ENCODE measurements at places on chromosomes 2 and 18.
A peak's percentile ranks its signal among the peaks of the same experiment; 100 is the strongest.

- DNase-seq: no peak
These were observed 41.7 kb downstream of the MYOM1 start for GRCh38 chr18:3177902-3178687.

- no peak for DNase-seq
These were observed 188.7 kb downstream of the FTCDNL1 start for GRCh38 chr2:199662255-199662654.

DNA sequence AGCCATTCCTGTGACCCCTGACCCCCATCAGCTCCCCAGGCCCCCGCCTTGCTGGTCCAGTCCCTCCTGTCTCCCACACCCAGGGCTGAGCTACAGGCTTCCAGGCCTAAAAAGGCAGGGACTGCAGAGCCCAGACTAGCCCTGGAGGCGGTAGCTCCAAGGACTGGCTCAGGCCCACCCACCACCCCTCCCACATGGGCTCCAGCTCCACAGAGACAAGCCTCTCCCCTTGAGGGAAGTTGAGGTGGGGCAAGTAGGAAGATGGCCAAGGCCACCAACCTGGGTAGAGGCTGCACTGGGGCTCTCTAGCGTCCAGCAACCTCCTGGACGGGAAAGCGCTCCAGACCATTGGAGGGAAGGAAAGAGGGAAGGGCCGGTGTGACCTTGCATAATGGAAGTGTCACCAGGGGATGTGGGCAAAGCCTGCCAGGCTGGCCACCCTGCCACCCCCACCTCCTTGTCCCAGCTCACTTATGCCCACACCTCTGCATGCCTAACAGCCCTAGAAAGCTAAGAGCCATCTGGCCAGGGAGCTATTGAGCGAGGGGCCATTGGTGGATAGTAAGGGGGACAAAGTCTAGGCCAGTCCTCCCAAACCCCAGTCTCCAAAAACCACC lies 63.1 kb downstream of the TNS1 start:
- DNase-seq: no peak

- DNase-seq: no peak
These were observed 679.1 kb upstream of the ZEB2 start for GRCh38 chr2:145199042-145199441.

- DNase-seq: no peak
These were observed 85.3 kb upstream of the RAB27B start for GRCh38 chr18:54742659-54743604.

DNA sequence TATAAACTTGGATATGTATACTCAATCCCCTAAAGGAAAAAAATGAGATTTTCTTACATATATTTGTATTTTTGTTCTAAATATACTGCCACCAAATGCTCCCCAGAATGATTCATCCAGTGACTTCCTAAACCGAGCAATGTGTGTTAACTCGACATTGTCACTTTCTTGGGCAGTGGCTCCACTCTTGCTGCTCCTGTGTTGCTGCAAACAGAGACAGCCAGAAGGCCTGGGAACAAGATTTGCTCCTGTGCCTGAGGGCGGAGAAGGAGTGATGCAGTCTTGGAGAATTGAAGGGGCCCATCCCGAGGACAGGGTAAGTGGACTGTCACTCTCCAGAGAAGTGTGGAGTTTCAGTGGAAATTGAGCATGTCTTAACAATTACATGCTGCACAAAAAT lies 32.7 kb downstream of the DSG4 start:
- DNase-seq: no peak

DNA sequence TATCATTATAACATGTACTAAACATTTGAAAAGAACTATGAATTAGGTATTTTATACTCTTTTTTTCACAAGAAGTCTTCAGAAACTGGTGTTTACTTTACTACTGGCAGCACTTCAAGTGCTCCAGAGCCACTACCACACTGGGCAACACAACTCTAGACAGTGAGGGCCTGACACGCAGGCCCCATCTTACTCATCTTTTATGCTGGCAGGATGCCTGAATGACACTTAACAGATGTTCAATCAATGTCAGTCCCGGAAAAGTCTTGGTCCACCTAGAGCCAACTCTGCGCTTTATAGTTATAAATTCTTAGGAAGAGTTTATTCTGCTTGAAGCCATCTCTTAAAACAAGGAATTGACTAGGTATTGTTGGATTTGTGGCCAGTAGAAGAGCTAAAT lies 8.7 kb upstream of the WIPF1 start:
- DNase-seq: no peak

DNA sequence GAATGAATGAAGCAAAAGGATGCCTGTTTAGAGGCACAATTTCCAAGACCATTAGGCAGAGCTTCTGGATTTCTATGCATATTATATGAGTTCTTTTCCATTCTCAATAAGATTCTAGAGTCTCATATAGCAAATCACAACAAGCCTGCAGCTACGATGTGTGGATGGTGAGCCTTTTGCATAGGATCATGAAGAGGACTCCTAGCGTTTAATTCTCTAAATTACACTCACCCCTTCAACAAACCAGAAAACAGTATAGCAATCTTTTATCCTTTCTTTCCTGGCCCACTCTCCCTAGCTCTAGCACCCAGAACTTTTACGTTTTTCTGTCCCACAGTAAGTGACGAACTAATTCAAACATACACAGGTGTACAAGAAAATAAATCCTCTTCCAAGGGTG lies 293.1 kb upstream of the KLHL29 start:
- no peak for DNase-seq

DNA sequence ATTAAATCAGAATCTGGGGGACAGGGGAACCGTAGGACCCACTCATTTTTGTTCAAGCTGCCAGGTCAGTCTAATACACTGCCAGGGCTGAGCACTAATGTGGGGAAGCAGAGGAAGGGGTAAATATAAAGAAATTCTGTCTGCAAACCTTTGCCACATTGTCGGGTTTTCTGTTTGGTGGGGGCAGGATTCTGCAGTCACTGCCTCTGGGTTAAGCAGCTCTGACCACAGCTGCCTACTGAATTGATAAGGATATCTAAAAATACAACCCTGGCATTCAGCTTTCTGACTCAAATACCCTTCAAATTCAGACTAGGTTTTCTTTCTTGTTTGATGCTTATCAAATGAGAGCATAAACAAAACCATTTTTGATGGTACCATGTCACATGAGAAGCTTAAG lies 6.0 kb downstream of the DNER start:
- DNase-seq: no peak

DNA sequence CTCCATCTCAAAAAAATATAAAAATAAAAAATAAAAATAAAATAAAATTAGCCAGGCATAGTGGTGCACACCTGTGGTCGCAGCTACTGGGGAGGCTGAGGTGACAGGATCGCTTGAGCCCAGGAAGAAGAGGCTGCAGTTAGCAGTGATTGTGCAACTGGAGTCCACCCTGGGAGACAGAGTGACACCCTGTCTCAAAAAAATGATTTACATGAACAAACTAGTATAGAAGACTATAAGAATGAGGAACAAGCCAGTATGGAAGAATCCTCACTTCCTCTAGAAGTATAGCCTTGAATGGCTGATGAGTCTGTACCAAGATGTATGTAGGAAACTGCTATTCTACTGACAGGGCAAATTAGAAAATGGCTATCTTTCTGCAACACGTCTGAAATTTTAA lies 10.9 kb downstream of the YES1 start:
- no peak for DNase-seq

DNA sequence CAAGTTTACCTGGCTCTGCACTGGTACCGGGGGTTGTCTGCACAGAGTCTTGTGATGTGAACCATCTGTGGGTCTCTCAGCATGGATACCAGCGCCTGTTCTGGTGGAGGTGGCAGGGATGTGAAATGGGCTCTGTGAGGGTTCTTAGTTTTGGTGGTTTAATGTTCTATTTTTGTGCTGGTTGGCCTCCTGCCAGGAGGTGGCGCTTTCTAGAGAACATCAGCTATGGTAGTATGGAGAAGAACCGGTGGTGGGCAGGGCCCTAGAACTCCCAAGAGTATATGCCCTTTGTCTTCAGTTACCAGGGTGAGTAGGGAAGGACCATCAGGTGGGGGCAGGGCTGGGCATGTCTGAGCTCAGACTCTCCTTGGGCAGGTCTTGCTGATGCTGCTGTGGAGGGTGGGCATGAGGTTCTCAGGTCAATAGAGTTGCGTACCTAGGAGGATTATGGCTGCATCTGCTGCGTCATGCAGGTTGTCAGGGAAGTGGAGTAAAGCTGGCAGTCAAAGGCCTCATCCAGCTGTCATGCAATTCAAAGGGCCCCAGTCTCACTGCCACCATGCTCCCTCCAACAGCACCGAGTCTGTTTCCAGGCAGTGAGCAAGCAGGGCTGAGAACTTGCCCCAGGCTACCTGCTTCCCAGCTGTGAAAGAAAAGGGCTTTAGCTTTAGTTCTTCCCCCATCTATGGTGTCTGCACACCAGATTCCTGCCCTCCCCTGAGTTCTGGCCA lies 278.0 kb downstream of the METTL4 start:
- DNase-seq: no peak

- peak; percentile 20 for DNase-seq
These were observed 164.9 kb upstream of the NT5C1B start for GRCh38 chr2:18754286-18754685.

GRCh38 chr2:88188748-88189147 lies 18.6 kb downstream of the THNSL2 start:
- DNase-seq: no peak

GRCh38 chr2:57987835-57988573 lies 58.6 kb upstream of the VRK2 start:
- DNase-seq: no peak

DNA sequence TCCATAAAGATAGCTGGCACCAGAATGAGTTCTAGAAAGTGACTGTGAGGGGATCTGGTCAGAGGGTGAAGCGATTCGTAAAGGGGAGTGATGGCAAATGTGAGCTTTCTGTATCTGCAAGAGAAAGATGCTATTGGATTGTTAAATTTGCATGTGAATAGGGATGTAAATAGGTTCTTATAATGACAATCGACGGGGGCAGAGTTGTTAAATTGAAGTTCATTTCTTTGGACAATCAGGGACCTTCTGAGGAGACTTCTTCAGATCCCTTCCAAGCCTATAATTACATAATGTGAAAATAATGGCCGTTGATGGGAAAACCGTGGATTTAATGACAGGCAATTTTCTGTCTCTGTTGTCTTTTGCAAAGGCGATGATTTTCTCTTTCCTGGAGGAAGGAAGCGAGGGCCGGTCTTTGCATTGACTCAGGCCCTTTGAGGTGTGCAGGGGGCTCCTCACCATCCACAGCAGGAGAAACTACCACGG lies 52.2 kb upstream of the TMEM18 start:
- DNase-seq: no peak

GRCh38 chr2:71120195-71120594 lies 9.8 kb downstream of the MCEE start:
- no peak for DNase-seq

DNA sequence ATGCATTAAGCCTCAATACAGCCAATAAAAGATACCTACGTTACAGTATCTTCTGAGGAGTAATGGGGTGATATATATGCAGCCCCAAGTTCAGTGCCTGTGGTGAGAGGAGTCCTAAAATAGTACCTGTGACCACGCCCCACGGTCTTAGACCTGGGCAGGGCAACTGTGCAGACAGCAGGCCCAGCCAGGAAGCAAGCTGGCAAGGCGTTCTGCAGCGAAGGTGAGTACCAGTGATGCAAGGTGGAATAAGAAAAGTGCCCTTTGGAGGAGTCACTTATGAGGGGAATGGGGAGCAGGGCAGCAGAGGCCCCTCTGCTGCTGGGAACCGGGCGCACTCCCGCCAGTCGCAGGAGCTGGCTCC lies 12.7 kb upstream of the MAP3K2 start:
- no peak for DNase-seq

GRCh38 chr18:61459896-61460648 lies 126.8 kb downstream of the CDH20 start:
- DNase-seq: no peak

GRCh38 chr2:68878071-68878711 lies 7.0 kb upstream of the BMP10 start:
- DNase-seq: no peak

DNA sequence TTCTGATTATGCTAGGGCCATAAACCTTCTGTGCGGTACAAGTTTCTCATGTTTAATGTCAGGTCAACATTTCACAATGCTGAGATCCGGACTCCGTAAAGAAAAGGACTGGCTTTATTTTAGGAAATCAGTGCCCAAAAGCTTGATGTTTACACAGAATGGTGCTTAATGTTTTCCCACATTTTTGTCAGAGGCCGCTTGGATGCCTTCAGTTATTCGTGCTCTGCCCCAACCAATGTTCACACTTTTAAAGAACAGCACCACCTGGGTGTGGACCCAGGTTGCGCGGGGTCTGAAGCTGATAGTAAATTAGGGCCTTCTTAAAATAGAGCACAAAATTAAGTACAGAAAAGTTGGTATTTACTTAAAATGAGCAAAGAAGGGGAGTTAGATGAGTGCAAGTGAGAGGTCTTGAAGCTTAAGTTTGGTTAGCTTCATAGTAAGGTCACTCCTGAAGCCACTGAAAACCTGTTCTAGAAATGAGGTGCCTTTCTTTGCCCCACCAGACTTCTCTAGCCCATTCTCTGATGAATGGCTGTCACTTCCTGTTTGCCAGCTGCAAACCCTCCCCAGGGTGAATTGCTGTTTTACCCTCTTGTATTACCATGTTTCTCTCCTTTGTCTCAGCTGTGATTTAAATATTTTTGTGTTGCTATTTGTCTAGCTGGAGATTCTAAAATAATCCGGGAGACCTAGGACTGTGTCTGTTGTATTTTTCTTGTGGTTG lies 20.5 kb downstream of the SLC3A1 start:
- peak; percentile 40 for DNase-seq

GRCh38 chr2:30296496-30296895 lies 65.2 kb downstream of the LBH start:
- DNase-seq: no peak

GRCh38 chr2:157158111-157158510 lies 99.4 kb upstream of the GALNT5 start:
- no peak for DNase-seq

DNA sequence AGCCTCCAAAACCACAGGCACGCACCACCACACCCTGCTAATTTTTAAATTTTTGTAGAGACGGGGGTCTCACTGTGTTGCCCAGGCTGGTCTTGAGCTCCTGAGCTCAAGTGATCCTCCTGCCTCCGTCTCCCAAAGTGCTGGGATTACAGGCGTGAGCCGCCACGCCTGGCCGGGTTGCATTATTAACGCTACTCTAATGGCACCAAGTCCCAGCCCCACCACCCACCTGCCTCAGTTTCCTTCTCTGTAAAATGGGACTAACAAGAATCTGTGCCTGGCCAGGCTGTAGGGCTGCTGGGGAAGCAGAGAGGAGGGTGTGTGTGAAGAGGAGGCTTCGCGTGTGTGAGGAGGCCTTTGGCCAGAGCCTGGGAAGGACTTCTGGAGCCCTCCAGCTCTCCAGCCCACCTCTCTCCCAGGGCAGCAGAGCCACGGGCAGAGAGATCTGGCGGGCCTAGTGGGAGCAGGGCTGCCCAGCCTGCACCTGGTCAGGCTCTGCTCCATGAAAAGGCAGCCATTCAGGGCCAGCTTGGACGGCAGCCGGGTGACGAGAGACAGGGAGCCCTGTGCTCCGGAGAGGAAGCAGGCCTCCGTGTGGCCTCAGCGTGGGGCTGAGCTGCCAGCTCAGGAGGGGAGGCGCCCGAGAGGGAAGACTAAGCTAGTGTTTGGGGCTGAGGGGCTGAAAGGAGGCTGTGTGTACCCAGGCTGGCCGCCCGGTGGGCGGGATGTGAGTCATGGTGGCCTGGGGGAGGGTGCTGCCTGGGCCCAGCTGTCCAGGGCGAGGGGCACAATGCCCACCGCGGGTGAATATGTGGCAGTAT lies 7.4 kb upstream of the B3GNT7 start:
- peak; percentile 73 for DNase-seq

All from HepG2 (cell line).